ENCODE measurements at places on chromosomes 1 and 21. TPM values are rescaled to one million over a fixed set of nuclear protein-coding genes. Genes with fewer than 3 reads are reported as not detected.

GRCh38 chr1:150596095-150596892 is 16.9 kb upstream of the MCL1 start:
- no peak for DNase-seq

DNA sequence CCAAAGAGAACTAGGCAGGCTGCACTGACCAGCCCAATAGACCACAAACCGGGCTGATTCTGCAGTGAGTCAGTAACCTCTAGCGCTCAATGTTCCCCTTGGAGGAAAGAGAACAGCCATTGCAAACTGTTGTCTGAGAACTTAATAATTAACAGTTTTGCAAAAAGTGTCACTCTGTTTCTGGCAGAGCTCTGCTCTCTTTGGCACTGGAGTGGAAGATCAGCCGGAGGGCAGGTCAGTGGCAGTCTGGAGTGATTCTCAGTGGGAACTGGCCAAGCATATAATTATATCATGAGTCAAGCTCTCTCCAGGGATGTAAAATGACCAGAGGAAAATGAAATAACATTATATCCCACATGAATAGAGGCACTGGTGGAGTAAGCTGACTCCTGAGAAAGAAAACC is 238.3 kb downstream of the HLX start:
- DNase-seq: no peak

DNA sequence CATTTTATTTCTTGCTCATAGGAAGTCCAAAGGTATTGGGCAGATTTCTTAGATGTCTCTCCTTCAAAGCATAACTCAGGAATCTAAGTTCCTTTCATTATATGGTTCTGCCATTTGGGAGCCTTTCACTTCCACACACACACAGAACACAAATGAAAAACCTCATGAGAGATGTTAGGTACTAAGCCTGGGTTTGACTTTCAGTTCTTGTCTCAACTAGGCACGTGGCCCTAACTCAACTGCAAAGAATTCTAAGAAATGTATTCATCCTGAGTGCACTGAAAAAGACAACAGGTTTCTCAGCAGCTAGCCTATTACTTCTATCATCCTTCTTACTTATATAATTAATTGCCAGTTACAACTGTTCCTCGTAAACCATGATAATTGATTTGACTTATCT is 190.0 kb upstream of the SAMSN1 start:
- DNase-seq: no peak

DNA sequence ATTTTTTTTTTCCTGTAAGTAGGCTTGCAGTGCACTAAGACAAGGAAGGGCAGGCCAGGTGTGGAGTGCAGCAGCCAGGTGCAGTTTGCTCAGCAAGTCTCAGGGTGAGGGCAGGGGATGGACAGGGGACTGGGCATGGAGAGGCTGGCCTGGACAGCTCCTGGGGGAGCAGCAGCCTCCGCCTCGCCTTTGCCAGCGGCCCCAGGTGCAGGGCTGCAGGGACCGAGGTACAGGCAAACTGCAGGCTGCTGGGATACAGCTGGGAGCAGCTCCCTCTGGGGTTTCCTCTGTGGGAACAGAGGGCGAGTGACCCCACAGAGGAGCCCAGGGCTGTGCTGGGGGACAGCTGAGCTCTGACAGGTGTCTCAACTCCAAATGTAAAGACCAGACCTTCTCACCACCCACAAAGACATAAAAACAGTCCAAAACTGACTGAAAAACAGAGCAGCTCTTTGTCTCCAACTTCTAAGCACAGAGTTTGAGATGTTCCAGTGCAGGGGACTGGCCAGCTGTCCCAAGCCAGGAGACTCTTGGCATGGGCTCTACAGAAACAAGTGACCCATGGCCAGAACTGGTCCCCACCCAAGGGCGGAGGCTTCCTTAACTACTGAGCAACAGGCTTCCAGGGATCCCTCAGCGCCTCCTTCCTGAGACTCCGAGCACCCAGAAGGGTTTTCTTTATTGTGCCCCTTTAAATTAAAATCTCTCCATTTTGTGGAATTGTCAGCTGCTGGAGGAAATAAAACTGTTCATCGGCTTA is 27.7 kb upstream of the AJAP1 start:
- no peak for DNase-seq

DNA sequence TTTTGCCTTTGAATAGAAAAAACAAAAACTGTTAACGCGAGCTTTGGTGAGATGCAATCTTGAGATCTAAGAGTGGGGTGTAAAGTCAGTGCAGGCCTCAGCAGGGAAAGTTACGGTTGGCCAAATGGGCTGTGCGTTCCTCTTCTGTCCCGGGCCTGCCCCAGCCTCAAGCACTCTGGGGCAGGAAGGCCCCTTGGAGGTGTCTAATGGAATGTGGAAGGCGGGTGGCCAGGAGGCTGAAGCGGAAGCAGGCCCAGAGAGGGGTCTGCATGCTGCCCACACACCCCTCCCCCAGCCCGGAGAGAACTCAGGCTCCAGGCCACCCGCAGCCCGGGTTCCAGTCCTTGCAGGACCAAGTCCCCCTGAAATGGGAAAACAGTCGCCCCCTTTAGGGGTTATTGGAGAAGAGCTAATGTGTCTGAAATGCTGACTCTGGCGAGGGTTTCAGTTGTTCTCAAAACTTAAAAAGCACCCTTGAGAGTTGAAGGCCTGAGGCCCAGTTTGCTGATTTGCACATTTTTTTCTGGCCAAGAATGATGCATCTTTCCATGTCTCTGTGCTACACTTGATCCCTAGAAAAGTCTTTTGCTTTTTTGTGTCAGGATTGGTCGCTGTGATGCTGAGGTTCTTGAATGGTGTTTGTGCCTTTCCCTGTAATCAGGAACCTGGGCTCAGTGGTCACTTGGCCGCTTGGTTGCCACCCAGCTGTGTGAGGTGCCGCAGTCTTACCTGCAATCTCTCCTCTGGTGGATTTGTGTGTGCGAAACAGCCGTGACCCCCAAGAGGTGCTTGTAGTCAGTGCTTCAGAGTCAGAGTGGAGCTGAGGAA is 2.0 kb downstream of the COL18A1 start:
- no peak for DNase-seq

DNA sequence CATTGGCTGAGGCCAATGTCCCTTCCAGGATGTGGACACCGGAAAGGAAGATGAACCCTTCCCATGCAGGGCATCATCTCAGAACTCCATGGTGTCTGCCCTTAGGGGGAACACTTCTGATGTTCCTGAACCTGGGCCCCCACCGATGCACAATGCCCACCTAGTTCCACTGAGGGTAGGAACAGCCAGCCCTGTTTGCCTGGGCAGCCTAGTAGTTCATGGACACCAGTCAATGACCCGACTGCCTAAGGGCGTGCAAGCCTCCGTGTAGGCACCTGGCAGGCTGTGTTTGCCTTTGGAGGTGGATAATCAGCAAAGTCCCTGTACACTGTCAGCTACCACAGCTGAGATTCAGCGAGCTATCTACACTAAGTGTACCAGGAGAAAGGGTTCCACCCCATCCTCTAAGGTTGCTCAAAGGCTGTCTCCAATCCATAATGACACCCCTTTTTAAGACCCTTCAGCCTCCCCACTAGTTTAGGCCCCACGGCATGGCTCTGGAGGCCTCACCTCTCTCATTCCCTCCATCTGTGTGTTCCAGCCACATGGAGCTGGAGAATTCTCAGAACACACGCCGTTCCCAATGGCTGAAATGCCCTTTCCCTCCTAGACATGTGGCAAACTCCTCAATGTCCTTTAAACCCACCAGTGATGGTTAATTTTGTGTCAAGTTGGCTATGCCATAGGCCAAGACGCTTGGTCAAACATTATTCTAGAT is 124.8 kb upstream of the EDN2 start:
- no peak for DNase-seq

Gene SHE
- total RNA-seq: 0.27 TPM

Gene NMNAT2
- total RNA-seq: 8.2 TPM

Gene KRTAP15-1
- total RNA-seq: not detected

Gene LRRN2
- 3.4 TPM for total RNA-seq
